ENCODE measurements at places on chromosomes 5 and 9.

DNA sequence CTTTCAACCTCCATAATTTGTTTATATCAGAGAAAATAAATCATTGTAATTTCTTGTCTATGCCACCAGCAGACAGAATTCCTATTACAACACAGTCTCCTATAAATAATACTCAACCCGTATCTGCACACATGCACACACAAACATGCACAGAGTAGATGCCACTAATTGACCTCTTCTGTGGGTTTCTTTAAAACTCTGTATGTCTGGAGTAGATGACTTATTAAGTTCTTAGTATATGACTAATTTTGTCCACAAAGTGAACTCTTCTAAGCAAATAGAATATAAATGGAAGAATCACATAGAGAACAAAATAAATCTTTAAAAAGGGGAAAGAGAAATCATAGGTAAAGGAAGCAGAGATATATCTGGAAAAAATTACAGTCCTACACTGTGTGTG, 452.3 kb downstream of the MTRR start:
- no peak for DNase-seq

DNA sequence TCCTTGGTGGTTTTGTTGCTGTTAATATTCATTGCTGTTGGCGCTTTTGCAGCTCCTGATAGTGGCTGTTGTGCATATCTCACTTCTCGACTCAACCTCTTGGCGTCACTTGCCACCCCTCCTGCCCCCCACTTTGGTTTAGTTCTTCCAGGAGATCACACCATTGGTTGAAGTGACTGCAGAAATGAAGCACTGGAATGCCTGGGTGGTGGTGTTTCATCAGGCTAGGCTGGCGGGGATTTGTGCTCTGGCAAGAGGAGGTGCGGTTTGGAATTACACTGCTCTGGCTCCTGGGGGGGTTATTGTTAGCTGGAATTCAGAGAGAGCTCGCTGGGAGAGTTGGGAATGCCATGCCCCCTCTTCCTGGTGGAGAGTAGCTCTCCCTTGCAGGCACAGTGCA, 11.5 kb downstream of the PRRC2B start:
- no peak for DNase-seq

DNA sequence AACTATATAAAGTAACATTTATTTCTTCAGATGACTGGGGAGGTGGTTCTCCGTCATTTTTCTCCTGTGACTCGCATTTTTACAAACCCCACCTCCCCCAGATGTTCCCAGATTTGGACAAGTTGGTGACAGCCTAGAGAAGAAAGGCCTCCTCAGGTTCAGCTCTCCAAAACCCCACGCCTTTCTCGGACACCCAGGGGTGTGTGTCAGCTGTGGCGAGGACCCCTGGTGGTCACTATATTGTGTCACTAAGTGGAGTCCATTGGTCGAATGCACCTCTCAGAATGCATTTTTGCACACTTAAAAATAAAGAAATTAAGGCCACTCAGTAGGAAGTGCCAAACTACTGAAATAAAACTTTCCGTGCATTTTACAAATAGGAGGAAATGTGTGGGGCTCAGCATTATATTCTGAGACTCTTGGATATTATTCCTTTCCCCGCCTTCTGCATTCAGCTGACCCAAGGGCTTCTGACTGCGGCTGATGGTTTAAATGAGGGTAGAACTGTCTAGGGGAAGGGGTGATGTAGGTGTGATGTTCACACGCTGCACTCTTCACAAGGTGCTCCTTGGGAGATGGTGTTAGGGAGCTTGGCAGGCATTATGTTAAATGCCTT, 47.6 kb downstream of the ACO1 start:
- DNase-seq, result peak; percentile 7

- DNase-seq, result no peak
These were observed 610.4 kb downstream of the ELAVL2 start for GRCh38 chr9:23215688-23216087.
